ENCODE measurements at places on chromosomes 4 and X.

DNA sequence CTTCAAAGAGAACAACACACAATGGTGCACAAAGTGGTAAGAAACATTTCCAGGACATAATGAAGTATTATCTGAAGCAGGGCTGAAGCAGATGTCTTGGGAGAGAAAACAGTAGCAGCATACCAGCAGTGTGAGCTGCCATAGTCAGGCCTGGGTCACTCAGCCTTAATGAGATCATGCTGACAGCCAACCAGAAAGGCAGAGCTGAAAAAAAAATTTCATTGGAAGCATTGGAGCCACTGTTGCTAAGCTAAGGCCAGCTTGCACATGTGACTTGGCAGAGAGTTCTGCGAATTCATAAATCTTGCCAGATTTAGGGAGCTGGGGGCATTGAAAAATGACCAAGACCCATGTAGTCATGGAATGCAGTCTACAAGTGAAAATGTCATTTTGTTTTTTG is 444.0 kb upstream of the PITX2 start:
- DNase-seq = no peak

GRCh38 chr4:102758241-102759160 is 2.3 kb downstream of the MANBA start:
- DNase-seq = no peak

- peak; percentile 9 for DNase-seq
Observed at GRCh38 chr4:85084371-85085094, 118.0 kb upstream of the WDFY3 start.

DNA sequence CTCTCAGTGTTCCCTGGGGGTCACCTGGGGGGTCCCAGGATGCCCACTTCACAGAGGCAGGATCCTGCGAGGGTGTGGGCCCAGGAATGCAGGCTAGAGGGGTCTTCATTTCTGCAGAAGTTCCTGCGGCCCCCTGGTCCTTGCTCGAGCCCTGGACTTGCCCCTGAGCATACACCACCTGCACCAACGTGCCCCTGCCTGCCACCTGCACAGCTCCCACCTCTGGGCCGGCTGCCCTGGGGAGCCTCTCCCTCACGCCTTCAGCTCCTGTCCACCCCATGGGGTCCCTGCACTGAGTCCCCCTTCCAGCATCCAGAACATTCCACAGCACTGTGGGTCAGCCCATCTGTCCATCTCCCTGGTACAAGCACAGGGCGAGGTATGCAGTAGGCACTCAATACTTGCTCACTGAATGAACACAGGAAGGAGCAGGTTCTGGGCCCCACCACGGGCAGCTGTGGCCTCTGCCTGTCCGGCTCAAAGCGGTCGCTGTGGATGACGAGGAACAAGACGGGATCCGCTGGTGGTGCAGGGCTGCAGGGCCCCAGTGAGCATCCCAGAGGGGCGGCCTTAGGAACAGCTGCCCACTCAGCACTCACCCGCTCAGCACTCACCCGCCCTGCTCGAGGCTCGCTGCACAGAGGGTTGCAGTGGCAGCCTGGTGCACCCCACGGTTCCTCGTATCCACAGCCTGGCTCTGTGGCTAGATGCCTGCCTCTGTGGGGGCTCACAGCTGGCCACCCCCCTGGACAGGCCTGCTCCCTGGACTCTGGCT is 70.5 kb upstream of the MXD4 start:
- no peak for DNase-seq

DNA sequence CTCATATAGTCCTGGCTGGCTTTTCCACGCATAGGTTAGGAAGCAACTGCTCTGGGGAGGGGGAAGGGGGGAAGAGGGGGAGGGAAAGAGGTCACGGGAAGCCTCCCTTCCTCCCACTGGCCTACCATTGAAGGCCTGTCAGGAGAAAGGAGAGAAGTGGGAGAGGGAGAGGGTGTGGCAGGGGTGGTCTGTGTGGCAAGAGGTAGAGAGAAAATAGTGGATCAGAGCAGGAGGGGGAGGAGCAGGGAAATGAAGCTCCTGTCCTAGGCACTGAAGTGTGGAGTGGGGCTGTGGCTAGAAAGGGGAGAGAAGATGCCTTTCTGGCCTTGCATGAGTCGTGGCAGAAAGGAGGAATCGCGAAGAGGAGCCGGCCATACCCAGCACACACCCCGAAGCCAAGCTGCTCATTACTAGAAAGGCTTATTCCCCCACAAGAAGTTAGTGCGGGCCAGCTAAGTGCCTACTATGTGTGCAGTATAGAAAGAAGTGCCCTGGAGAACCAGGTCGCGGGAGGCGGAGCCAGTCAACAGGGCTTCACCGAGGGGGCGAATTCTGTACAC is 1.1 kb upstream of the TMEM164 start:
- DNase-seq = no peak

DNA sequence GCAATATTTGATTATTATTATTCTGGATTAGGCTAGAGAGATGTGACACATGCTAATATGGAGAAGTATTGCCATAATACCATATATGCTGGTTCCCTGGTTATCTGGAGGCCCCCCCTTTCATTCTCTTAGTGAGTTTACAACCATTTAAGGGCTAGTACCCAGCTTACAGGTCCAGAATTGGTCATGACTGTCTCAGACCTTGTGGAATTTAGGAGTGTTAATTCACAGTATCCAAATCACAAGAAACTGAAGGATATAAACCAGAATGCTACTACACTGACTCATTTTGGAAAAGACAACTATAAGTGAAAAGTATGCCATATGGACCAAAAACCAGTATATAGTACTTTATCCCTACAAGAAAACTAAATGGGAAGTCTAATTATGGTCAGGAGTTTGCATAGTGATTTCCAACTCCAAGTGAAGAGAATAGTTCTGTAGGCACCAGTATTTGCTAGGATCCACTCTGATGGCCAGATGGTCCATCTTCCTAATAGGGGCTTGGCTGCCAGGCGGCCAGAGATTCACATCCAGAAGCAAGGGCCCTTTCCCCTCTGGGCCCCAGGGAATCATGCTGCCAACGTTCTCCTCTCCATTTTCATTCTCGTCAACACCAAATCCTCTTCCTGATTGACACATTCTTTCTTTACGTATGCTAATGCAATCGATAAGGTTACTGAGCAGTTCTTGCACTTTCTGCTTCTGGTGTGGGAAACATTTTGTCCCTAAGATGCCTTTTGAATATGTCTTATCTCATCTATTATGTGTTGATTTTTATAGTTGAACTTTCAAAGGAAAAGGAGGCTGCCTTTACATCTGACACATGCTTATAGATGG is 123.6 kb downstream of the SHROOM3 start:
- DNase-seq = no peak

DNA sequence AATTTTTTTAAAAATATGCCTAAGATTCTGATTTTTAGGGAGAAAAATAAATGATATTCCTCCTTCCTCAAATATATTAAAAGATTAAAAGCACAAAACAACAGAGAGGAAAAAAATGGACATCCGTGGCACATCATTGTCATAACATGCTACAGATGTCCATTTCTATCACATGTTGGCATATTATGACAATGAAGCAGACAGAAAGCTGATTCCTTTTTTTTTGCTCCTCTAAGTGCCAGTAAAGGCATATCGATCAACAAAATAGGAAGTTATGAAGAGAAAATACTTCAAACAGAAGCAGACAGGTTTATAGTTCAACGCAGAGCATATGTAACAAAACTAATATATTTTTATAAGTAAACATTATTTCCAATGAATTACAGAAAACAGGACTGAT is 11.2 kb downstream of the KLHL8 start:
- DNase-seq = no peak

GRCh38 chrX:123807835-123808416 is 51.9 kb upstream of the XIAP start:
- no peak for DNase-seq

GRCh38 chr4:99835942-99836341 is 19.3 kb downstream of the DAPP1 start:
- DNase-seq = no peak

GRCh38 chrX:53412446-53412845 is 10.0 kb downstream of the SMC1A start:
- DNase-seq = no peak

- no peak for DNase-seq
Observed at GRCh38 chrX:41482154-41482850, 35.2 kb downstream of the NYX start.

DNA sequence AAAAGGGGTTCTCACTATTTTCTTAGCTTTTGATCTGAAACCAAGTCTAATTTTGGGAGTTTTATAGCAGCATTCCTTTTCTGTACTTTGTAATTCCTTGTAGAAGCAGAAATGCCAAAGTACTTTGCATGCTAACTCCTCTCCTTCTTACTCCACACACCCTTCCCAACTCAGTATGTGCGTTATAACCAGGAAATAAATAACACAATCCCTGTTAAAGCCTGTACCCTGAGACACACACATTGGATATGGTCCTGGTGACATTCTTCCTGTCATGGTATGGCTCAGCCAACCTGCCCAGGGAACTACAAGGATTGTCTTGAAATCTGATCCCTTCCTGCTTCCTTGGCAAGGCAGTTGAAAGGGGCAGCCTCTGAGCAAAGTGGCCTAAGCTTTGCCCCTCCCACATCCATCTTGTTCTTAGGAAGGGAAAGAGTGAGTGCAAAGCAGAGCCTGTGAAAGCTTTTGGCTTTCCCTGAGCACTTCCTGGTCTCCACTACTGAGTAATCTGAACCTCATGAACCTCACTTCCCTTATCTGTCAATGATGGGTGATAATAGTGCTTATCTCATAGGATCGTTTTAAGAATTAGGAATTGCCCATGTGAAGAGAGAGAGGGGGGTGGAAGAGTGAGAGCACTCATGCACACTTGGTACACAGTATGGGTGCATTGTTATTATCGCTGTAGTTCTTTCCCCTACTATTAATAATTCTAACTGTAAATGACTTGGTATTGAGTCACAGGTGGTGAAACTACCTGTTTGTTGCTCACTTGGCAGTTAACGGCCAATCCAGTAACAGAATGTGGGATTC is 109.3 kb downstream of the AFF2 start:
- no peak for DNase-seq

DNA sequence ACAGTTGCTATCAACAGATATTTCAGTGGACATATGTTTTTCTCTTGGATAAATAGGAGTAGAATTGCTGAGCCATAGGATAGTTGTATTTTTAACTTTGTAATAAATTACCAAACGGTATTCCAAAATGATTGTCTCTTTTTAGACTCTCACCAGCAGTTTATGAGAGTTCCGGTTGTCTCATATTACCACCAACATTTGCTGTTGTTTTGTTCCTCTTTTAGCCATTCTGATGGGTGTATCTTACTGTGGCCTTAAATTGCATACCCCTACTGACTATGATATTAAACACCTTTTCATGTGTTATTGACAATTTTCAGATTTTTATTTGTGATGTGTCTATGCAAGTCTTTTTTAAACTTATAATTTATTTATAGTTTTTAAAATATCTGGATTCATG is 39.7 kb downstream of the SNX25 start:
- no peak for DNase-seq

GRCh38 chr4:164373021-164373420 is 380.9 kb upstream of the SMIM31 start:
- DNase-seq = no peak

DNA sequence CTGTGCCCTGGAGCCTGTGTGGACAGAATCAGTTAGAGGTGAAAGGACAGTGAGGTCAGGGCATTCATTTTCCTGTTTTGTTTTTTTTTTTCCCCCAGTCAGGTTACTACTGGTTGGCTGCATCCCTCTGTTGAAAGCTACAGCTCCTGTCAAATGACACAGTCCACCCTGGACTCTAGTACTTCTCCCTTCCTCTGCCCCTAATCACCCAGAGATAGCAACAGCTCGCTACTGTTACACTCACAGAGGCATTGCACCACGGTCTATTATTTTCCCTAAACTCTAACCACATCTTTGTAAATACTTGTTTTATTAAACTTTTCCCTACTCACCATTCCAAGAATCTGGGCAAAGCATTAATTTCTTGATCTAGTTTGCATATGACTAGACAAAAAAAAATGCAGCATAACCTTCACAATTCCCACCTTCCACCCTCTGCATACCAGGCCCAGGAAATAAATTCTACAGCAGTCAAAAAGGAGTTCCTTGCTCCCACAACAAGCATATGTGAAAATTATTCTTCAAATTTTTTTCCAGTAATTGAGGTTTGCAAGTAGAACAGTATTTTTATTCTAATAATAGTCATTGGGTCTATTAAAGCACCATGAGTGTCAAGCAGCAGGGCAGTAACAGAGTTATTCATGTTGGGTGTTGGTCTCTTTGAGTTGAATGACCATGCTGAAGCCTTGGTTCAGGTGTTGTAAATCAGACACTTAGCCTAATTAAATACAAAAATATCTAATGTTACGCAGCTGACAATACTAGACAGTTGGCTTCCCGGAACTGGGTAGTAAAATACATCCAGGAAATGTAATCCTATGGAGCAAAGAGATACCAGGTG is 329.2 kb downstream of the INPP4B start:
- DNase-seq = no peak

GRCh38 chrX:12423346-12423745 is 285.1 kb downstream of the FRMPD4 start:
- no peak for DNase-seq

DNA sequence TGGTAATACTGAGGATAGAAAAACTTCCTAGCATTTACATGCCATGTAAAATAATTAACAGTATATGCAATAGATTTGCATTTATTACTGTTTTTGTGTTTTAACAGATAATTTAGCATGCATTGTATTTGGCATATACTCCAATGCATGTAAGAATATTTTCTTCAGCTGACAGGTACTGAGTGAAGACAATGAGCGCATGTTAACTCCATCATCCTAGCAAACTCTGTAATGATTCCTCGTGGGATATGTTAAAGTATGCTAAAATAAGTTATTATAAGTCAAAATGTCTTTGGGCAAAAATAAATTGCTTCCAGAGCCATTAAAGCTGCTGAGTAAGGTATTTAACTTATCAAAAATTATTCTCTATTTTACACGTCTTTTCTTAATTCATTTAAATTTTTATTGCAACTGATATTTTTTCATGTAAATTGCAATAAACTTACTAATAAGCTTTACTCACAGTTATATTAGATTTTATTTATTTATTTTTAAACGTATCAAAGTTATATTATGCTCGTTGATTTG is 616.4 kb upstream of the NDST4 start:
- no peak for DNase-seq

GRCh38 chr4:75495476-75495875 is 18.7 kb downstream of the RCHY1 start:
- DNase-seq = no peak

DNA sequence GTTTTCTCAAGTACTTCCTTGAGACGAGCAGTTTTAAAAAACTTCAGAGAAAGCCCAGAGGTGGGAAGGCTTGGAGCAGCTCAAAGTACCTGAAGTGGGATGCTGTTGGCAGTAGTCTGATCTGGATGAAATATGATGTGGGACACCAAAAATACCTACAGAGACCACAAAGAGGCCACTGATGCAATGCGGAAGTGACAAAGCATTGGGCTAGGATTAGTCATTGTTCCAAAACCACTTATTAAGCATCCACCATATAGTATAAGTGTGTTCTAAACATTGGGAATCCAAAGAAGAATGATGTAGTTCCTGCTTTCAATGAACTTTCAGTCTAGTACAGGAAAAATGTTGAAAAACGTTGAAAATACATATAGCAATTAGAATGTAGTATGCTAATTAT is 386.1 kb upstream of the CNKSR2 start:
- no peak for DNase-seq

DNA sequence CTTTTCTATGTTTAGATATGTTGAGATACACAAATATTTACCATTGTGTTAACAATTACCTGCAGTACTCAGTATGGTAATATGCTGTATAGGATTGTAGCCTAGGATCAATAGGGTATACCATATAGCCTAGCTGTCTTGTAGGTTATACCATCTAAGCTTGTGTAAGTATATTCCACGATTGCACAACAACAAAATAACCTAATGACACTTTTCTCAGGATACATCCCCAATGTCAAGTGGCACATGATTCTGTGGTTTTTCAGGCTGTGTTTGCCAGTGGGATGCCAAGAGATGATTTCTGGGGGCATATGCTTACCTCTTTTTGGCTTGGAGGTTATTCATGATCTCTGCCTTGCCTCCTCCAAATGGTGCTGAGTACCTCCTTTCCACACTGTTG is 247.2 kb upstream of the CENPE start:
- no peak for DNase-seq
